ENCODE measurements at places on chromosomes 2 and 18.
A peak's percentile ranks its signal among the peaks of the same experiment; 100 is the strongest.

- DNase-seq = no peak
Observed at GRCh38 chr2:109457794-109458193, 156.0 kb downstream of the SEPTIN10 start.

- DNase-seq = no peak
Observed at GRCh38 chr2:235984552-235984951, 183.6 kb downstream of the GBX2 start.

DNA sequence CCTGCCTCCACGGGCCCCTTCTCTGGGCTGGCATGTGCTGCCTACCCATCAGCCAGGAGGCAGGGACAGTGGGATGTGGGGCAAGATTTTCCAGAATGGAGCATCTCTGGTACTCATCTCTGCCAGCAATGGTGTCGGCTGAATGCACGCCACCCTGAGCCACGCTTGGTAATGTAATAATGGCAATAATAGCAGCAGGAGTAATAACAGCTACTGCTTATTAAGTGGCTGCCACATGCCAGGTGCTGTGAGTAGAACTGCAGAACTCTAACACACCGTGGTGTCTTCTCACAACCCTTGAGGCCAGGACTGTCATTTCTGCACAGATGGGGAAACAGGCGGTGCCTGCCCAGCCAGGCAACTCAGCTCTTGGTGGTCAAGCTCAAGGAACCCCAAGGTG lies 113.6 kb downstream of the CELF4 start:
- no peak for DNase-seq

DNA sequence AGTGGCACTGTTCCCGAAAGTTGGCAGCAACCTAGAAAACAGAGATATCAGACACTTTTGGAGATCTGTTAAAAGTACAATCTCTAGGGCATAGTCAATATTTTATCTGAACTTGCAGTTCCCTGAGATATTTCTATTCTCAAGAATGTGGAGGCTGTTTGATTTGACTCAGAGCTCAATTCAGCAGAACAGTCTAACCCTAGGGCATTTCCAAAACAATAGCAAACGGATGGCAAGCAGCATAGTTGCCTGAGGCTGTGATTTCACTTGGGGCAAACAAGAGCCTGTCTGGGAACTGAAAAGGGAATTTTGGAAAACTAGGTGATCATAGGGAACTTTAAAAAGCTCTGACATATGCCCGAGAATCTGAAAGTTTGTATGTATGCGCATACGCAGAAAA lies 772.8 kb upstream of the LRRTM1 start:
- DNase-seq = no peak

DNA sequence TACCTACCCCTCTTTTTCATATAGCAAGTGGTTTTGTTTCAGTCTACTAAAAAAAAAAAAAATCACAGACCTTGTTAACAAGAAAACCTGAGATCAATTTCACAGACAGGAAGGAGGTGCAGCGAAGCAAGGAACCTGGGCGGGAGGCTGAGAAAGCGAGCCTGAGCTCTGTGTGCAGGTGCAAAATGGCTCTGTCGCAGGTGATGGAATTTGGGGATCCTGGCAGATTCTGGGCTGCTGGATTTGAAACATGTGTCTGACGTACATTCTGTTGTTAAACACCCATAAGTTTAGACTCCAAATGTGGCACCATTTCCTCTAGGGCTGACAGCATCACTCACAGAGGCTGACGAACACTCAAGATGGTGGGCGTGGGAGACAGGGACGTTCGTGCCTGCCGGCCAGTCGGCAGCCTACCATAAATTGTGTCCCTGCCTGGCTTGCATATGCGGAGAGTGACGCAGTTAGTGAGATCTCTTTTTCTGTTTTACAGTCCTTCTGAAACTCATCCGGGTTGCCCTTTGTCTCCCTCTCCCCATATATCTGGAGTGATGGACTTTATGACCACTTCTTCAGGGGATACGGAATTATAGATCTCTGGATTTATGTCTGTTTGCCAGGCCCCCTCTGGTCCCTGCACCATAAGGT lies 8.8 kb upstream of the DDX1 start:
- no peak for DNase-seq

GRCh38 chr2:225494100-225494459 lies 94.6 kb downstream of the NYAP2 start:
- DNase-seq = no peak

DNA sequence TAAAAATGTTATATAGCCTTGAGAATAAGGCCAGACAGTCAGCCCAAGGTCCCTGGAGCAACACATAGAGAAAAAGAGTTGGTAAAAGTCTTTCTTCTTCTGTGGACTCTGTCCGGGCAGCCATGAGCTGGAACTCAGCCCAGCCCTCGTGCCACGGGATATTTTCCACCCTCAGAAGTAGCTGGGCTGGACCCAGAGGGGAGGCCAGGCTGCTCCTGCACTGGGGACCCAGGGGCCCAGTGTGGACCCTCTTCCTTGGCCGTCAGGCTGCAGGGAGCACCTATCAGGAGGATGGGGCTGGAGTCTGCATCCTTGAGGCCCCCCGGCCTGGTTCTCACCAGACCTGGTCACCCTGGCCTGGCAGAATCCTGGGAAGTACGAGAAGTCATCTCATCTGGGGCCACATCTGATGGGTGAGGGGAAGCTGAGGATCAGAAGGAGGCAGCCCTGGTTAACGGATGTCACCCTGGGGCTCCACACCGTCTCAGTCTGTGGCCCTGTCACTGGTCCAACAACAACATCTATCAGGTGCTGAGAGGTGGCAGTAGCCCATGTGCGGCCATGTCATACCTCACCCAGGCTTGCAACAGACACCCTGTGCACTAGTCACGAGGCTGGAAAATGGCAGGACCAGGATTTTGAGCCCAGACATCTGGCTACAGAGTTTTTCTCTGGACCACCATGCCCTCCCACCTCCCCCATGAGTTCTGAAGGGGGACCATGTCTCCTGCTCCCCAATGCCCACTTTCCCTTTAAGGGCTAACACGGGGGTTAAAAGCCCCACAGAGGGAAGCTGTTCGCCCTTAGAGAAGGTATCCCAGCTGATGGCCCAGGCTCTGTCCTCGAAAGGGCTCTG lies 33.0 kb downstream of the SDC1 start:
- DNase-seq = no peak

DNA sequence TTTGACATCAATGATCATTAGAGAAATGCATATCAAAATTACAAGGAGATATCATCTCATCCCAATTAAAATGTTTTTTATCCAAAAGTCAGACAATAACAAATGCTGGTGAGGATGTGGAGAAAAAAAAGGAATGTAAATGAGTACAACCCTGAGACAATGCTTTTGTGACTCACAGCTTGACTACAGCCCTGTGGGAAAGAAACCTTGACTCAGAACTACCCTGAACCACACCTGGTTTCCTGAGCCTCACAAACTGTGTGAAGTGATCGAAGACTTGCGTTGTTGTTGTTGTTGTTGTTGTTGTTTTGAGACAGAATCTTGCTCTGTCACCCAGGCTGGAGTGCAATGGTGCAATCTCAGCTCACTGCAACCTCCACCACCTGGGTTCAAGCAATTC lies 266.6 kb upstream of the MYT1L start:
- no peak for DNase-seq

- peak; percentile 50 for DNase-seq
Observed at GRCh38 chr18:32899819-32900218, 127.0 kb upstream of the KLHL14 start.

DNA sequence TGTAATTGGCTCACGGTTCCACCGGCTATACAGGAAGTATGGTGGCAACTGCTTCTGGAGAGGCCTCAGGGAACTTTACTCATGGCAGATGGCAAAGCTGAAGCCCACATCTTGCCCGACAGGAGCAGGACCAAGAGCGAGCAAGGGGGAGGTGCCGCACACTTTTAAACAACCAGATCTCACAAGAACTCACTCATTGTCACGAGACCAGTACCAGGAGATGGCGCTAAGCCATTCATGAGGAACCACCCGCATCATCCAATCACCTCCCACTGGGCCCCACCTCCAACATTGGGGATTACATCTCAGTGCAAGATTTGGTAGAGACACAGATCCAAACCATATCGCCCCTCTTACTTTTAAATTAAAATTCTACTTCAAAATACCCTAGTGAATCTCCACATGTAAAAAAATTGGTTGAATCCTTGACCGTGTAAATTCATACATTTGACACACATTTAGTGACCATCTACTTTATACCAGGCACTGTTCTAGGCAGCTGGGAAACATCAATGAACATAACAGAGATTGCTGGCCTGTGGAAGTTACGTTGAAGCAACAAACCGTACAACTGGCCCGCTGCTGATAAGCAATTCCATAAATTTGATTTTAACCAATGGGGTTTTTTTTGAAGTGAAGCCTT lies 87.6 kb downstream of the ALPK2 start:
- peak; percentile 21 for DNase-seq

GRCh38 chr2:128765811-128766210 lies 447.1 kb upstream of the HS6ST1 start:
- DNase-seq = no peak

DNA sequence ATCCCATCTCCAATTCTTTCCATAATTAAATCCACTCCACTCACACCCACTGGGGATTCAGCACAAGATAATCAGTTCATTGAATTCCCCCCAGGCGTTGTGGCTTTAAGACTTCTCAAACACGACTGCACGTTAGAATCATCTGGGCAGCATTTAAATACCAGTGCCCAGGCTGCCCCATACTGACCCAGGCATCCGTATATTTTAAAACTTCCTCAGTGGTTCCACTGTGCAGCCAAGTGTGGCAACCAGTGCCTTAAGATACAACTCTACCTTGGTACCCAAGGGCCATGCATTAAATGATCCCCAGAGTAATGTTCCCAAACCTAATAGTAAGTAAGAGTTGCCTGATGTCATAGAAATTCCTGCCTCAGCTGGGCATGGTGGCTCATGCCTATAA lies 54.3 kb upstream of the BZW1 start:
- no peak for DNase-seq

GRCh38 chr2:152534460-152535135 lies 182.7 kb downstream of the PRPF40A start:
- no peak for DNase-seq

- no peak for DNase-seq
Observed at GRCh38 chr2:165198181-165198580, 5.7 kb downstream of the SCN3A start.

- DNase-seq = no peak
Observed at GRCh38 chr2:129459200-129459876, 520.1 kb upstream of the RAB6C start.

DNA sequence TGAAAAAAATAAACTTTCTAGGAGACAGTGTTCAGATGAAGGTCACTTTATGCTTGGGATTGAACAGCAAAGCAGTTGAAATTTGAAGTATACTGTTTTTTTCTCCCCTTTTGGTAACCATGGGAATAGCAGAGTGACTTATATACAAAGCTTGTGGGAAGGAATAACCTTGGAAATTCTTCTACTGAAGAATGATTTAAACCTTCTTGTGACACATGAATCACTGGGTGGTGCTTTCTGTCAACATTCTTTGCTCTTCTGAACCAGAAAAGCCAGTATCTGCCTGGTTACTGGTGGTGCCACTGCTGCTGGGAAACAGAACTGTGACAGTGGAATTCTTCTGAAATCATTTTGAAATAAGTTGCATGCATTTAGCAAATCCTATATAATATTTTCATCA lies 39.4 kb upstream of the RND3 start:
- DNase-seq = peak; percentile 89

GRCh38 chr2:162085090-162085891 lies 11.3 kb upstream of the DPP4 start:
- DNase-seq = peak; percentile 90

- peak; percentile 56 for DNase-seq
Observed at GRCh38 chr2:224194161-224194560, 155.1 kb upstream of the SERPINE2 start.

- DNase-seq = peak; percentile 64
Observed at GRCh38 chr2:143513081-143513480, 383.9 kb downstream of the ARHGAP15 start.

DNA sequence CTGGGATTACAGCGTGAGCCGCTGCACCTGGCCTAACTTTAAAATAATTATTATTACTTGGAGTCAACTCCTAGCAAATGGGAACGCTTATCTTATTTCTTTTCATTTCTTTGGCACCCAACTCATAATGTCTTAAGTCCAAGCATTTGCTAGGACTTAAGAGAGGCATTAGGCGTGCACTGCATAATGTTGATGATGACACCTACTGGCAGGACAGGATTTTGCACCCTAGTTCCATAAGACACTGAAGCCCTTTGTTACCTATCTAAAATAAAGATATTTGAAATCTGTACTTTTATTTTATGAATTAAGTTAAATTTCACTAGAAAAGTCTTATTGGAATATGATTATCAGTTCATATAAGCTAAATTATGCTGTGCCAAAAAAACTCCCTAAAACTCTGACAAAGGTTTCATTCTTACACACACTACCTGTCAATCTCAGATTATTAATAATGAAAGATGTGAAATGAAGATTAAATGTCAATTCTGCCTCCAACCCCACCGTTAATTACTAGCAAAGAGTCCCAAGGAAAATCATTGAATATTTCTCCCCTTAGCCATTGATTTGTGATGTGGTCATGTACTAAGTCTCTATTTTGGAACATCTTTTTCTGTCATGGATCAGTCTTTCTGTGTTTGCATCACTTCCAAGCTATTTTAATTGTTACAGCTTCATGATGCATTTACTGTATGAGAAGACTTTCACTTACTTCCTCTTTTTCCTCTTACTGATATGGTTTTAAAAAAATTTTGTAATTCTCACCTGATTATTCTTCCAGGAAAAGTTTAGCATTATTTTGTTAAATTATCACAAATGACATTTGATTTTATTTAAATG lies 12.7 kb upstream of the CDH2 start:
- peak; percentile 60 for DNase-seq
